Smooth muscle cell of the coronary artery (primary cell): ENCODE measurements at places on chromosomes 16 and 17. TPM values are rescaled to one million over a fixed set of nuclear protein-coding genes. Genes with fewer than 3 reads are reported as not detected.

The KRT31 gene
- total RNA-seq: not detected in 2 replicates

The KREMEN2 gene
- total RNA-seq: not detected in 2 replicates

The DBNDD1 gene
- total RNA-seq: 0.12 and 2.6 TPM in 2 replicates

The PDILT gene
- not detected in 2 replicates for total RNA-seq

The CEP20 gene
- total RNA-seq: 19.1 and 20.7 TPM in 2 replicates

The CLEC18B gene
- total RNA-seq: 0.47 and 4.1 TPM in 2 replicates

The PPP1R27 gene
- 0.15 TPM in 1 of 2 replicates, not detected in the other for total RNA-seq

The SPATA22 gene
- total RNA-seq: not detected in 2 replicates

The CAMKK1 gene
- total RNA-seq: 2.3 and 5.6 TPM in 2 replicates

The SLC13A2 gene
- total RNA-seq: not detected in 2 replicates

The ARL5C gene
- not detected in 2 replicates for total RNA-seq

The NPIPA2 gene
- 0.70 TPM in 1 of 2 replicates, not detected in the other for total RNA-seq

The HOXB7 gene
- 0.30 TPM in 1 of 2 replicates, not detected in the other for total RNA-seq

The CCL8 gene
- total RNA-seq: 1.2 TPM in 1 of 2 replicates, not detected in the other

The KRTAP2-3 gene
- not detected in 2 replicates for total RNA-seq
